ENCODE measurements at places on chromosomes 5 and 9.

DNA sequence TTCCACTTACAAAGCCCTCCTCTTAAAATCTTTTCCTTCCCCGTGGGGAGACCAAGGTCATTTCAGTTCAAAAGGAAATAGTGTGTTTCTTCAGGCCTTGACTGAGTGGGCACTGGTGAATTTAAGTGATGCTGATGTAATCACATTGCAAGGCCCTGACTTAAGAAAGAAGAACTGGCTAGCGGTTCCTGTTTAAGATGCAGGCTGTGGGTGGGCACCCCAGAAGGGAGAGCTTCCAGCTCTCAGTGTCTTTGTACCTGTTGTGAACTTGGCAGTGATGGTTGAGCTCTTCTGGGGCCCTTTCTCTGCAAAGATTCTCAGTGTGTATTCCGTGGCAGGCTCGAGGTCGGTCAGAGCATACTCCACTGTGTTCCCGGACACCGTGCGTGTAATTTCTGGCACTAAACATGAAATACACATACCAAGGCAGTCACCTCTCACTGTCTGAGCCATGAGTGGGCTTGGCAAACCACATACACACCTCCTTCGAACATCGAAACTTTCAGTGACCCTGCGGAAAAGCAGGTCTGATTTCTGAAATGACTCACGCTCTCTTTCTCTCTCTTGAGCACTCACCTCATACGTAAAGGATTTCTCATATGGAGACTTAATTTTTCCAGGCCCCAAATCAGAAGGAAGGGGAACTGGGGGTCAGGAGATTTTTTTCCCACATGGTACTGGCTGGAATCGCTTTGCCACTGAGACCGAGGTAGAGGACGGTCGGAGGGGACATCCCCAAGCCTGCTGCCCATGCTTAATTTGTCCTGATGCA is 81.9 kb downstream of the TNC start:
- no peak for DNase-seq

- no peak for DNase-seq
Observed at GRCh38 chr5:179892255-179892654, 15.4 kb downstream of the TBC1D9B start.

DNA sequence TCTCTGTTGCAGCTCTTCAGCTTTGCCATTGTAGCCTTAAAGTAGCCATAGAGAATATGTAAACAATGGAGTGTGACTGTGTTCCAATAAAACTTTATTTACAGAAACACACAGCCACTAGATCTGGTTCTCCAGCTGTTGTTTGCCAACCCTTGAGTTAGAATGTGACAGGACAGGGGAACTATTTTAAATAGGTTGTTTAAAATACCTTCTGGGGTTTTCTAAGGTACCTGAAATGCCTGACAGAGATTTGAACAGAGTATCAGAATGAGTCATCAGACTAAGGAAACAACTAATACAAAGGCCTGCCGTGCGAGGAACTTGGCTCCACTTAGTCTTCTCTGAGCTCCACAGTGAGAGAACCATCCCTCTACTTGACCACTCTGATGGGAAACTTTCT is 85.4 kb downstream of the HSD17B4 start:
- DNase-seq, result no peak

GRCh38 chr5:173789031-173789920 is 98.9 kb upstream of the CPEB4 start:
- DNase-seq, result no peak

DNA sequence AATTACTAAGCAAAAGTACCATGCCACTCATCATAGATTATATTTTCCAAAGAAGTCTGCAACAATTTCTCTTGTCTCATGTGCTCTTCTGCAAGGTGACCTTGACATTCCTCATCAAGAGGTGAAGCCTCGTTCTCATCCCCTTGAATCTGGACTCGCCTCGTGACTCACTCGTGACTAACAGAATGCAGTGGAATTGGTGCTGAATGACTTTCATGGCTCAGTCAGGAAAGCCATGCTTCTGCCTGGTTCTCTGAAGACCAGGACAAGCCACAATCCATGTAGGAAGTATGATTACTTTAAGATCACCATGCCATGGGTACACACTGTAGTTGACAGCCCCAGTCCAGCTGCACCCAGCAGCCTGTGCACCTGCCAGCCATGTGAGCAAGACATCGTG is 335.8 kb downstream of the GADD45G start:
- DNase-seq, result no peak

DNA sequence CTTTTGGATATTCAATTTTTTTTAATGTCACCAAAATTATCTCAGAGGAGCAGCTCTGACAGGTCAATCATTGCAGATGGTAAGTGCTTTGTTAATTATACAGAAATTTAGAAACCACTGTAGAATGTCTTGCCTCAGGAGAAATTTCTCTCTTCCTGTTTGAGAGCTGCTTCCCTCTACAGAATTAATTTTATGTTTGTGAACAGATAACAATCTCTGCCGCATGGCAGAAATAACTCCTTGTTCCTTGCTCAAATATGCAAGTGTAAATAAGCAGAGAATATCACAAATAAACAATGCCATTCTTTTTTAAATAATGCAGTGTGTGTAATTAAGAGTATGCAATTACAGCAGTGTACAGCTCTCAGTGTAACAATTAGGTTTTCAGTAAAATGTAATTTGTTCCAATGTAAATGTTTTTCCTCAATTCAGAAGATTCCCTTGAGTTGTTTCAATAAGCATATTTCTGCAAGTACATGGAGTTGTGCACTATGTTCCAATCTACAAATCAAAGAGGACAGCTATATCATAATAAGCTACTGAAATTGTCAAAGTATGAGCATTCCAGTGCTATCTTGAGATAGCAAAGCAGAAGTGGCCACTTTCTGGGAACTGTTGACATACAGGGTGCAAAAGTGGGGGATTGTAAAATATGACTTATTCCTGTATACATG is 1012.8 kb downstream of the MAT2B start:
- no peak for DNase-seq

DNA sequence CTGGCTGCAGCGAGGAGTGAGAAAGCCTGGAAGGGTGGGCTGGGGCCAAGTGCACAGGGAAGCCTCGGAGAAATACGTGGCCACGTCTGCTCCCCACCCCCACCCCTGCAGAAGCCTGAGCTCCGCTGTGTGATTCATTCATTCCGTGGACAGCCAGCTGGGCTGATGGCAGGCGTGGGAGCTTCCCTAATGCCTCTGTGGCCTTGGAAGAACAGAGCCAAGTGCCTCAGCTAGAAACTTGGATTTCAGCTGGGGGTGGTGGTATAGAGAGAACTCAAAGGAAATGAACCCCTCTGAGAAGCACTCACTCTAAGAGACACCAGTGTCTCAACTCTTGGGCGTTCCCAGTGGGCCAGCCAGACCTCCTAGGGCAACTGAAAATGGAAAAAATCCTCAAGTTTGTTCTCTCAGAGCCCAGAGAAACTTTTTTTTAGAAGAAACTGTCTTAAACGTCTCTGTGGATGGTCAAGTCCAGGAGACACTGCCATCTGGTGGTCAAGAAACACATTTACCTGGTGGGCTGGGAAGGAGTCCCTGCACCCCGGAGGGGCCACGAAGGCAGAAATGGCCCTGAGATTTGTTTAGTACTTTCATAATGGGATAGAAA is 18.0 kb downstream of the ATOX1 start:
- no peak for DNase-seq

GRCh38 chr5:84028093-84028492 is 307.4 kb upstream of the HAPLN1 start:
- no peak for DNase-seq

DNA sequence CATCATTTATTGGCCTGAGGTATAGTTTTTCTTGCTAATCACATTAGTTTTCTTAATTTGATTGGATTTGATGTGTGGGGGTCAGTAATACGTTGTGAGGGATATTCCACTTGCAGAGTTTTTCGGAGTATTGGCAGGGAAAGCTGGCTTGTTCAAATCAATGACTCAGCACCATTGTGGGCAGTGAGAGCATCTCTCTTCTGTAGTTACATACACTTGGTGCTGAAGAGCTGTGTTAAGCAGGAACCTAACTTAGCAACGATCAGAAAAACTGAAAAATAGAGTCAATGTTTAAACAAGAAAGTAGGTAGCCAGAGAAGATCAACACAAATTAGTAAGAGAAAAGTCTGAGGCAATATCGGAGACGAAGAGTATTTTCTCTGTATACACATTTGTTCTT is 344.6 kb upstream of the EDIL3 start:
- no peak for DNase-seq

DNA sequence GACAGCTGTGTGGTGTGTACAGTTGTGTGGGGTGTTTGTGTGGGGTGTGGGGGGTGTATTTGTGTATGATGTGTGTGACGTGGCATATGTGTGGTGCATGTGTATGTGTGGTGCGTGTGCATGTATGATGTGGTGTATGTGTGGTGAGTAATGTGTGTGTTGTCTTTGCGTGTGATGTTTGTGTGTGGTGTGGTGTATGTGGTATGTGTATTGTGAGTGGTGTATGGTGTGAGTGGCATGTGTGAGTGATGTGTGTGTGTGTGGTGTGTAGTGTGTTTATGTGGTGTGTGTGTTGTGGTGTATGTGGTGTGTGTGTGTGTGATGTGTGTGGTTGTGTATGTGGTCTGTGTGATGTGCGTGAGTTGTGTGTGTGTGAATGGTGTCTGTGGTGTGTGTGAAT is 191.1 kb downstream of the MELK start:
- no peak for DNase-seq

DNA sequence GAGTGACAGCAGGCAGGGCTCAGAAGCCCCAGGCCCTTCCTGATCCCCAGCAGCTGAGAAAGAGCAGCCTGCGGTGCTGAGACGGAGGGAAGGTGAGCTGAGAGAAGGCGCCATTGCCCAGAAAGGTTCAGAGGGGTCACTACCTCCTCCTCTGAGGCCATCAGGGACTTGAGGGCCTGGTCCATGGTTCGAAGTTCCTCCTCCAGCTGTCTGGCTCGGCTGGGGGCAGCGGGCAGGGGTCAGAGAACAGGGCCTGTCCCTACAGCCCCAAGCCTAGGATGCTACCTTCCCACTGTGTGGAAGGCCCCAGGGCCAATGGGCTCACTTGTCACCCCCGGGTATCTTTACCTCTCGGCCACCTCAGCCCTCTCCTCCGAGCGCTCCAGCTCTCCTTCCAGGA is 4.8 kb downstream of the TPM2 start:
- no peak for DNase-seq

DNA sequence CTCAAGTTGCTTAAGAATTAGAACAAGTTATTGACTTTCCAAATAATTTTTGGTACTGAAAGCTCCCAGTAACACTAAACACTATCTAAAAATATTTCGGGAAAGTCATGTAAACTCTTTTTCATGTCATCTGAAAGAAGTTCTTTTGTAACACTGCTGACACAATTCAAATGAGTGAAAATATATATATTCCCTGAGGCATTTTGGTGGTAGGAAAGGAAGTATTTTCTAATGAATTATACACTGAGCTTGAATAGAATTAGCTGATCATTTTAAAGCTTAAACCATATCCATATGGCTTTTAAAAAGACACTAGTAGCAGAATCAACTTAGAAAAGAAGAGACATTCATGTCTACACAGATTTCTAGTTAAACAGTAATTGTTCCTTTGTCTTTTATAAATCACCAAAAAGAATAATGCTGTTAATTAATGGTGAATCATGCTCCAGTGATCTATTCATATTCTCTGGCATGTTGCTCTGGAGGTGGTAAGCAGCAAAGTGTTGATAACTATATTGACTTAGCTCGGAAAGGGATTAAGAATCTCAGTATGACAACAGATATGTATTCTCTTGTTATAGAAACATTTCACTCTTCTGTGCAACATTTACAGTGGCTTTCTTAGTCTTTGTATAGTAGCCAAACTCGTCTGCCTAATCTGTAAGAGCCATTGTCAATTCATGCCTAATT is 27.4 kb upstream of the RFX3 start:
- no peak for DNase-seq

GRCh38 chr9:5879419-5880181 is 11.1 kb upstream of the MLANA start:
- no peak for DNase-seq

DNA sequence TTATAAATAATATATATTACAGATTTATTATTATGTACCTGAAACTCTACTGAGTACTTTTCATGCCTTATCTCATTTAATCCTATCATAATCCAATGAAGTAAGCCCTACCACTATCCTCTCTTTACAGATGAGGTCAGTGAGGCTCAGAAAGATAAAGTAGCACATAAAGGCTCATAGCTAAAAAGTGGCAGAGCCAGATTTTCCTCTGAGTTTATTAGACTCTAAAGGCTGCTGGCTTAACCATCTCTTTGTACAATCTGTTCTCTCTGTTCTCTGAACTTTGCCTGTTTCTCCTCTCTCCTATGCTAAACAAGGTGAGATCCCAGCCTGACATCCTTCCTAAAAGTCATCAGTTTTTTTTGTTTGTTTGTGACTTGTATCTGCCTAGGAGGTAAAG is 311.2 kb downstream of the KCTD16 start:
- no peak for DNase-seq
